ENCODE measurements at places on chromosomes 2 and 18. TPM values are rescaled to one million over a fixed set of nuclear protein-coding genes. Genes with fewer than 3 reads are reported as not detected.

DNA sequence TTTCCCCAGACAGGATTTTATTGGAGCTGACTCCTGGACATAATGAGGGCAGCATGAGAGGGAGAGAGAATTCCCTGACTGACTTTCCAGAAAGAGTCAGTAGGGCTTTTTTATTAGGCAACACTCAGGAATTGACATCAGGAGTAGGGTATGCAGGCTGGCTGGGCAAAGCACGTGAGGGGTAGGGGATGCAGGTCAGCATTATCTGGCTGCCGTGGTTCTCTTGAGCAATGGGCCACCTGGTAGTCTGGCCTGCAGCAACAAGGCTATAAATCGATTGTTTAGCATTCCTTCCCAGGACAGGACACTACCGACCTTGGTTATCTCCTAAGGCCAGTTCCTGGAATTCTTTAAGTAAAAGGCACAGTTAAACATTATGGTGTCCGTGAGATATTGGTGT lies 160.8 kb upstream of the AGAP1 start:
- H3K36me3 ChIP-seq = no peaks in the 10 kb centered on the region
- no peak for DNase-seq
- H3K4me3 ChIP-seq = no peak overlapping the region
- H3K27me3 ChIP-seq = peaks cover 4% of the 10 kb centered on the region
- no peak overlapping the region for H3K27ac ChIP-seq
- H3K4me1 ChIP-seq = no peaks in the 10 kb centered on the region

DNA sequence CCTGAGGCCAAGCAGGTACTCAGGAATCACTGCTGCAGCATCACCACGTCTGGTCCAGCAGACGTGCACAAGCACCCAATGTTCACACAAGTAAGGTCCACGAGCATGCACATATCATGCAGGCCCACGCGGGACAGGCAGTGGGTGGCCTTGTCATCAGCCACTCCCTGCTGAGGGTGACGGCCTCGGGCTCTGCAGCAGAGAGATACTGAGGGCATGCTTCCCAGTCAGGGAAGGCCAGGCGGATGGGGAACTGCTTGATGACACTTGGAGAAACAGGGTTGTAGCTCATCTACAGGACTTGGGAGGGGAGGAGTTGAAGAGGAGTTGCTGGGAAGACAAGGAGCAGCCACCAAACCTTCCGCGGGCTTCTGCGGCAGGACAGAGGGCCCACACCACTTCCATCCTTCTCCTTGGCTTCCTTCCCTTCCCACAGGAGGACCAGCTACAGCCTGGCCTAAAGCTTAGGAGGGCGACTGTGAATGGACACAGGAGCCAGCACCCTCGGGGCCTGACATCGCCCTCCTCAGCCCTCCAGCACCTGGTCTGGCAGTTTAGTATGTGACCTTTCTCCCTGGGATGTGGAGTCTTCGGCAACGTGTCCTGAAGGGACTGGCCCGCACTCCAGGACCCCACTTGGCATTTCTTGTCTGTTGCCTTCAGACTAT lies 15.2 kb downstream of the MFSD2B start:
- H3K27me3 ChIP-seq = no peaks in the 10 kb centered on the region
- H3K4me3 ChIP-seq = no peak overlapping the region
- no peak for DNase-seq
- H3K4me1 ChIP-seq = no peaks in the 10 kb centered on the region
- peaks cover 7% of the 10 kb centered on the region for H3K36me3 ChIP-seq

DNA sequence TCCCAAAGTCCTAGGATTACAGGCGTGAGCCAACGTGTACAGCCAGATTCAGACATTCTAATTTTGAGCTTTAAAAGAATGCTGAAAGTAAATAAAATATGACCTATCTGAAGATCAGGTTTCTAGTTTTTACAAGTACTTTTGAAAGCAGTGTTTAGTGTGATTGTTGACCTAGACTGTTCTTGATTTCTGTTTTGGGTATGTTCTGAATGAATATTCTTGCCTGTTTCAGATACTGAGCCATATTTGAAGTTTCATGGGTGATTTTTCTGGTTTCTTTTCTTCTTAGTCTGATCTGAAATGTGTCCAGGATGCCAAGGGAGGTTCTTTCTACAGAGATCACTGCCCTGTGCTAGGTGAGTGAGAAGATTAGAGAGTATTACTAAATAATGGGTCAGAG lies 37.2 kb downstream of the MIB1 start:
- no peak overlapping the region for H3K27ac ChIP-seq
- peaks cover 21% of the 10 kb centered on the region for H3K36me3 ChIP-seq
- no peak for DNase-seq
- no peak overlapping the region for H3K4me3 ChIP-seq
- no peaks in the 10 kb centered on the region for H3K27me3 ChIP-seq

GRCh38 chr2:24512831-24513230 lies 21.8 kb downstream of the NCOA1 start:
- H3K36me3 ChIP-seq = no peaks in the 10 kb centered on the region
- H3K27ac ChIP-seq = no peak overlapping the region
- no peak for DNase-seq

GRCh38 chr2:74314107-74314506 lies 29.1 kb downstream of the SLC4A5 start:
- no peak overlapping the region for H3K4me3 ChIP-seq
- H3K27me3 ChIP-seq = peaks cover 3% of the 10 kb centered on the region
- DNase-seq = no peak
- H3K27ac ChIP-seq = no peak overlapping the region
- no peaks in the 10 kb centered on the region for H3K4me1 ChIP-seq

PSMG2 gene
- 113 TPM for total RNA-seq

All from activated T-helper 1 cell treated with anti-CD3 and anti-CD28 coated beads, Interleukin-12 subunit alpha, Interleukin-12 subunit beta, Interleukin-2, Interleukin-4 antibody, amounts not matched to agents 30 ng/mL and 10 ng/mL and 1 ng/mL, durations not matched to agents 14 hours and 24 hours and 36 hours (primary cell).